ENCODE measurements at places on chromosomes 6 and 20.

- no peaks in the 10 kb centered on the region for H3K4me1 ChIP-seq
- no peaks in the 10 kb centered on the region for H3K36me3 ChIP-seq
- H3K4me3 ChIP-seq, result no peak overlapping the region
Observed at GRCh38 chr20:59578436-59579403, 25.6 kb upstream of the PHACTR3 start.

DNA sequence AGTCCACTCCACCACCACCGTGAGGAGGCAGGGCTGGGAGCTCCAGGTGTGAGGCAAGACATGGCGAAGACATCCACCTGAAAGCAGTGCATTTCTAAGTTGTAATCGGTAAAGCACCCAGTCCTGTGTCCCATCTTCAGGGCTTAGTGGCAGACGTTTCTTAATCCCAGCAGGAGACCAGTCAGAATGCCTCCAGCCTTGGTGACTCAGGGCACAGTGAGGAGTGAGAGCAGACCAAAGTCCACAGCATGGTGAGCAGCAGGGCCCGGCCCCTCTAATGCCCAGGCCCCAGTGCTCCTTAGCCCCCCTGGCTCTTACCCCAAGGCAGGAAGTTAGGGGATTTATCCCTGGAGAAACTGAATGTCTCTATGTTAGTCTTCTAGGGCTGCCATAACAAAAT is 183.9 kb downstream of the SYNDIG1 start:
- H3K36me3 ChIP-seq, result no peaks in the 10 kb centered on the region
- no peak overlapping the region for H3K27ac ChIP-seq
- DNase-seq, result no peak
- no peak overlapping the region for H3K4me3 ChIP-seq

DNA sequence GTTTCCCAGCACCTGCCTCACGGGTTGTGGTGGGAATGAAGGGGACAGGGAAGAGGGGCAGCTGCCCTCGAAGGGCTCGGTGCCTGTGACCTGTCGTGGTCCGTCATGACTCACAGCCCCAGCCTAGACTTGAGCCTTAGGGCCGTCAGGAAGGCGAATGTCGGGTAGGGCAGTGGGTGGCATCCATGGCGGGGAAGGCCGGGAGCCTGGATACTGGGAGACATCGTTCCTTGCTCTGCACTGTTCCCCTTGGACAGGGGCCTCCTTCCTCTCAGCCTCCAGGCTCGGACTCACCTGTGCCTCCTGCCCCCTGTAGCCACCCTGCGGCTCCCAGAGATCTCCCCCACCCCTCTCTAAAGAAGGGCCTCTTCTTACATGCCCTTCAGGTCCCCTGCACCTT is 52.2 kb upstream of the APCDD1L start:
- H3K4me3 ChIP-seq, result no peak overlapping the region
- H3K27ac ChIP-seq, result no peak overlapping the region
- DNase-seq, result peak; percentile 79
- no peaks in the 10 kb centered on the region for H3K27me3 ChIP-seq
- no peaks in the 10 kb centered on the region for H3K4me1 ChIP-seq

- no peaks in the 10 kb centered on the region for H3K4me1 ChIP-seq
- peaks cover 2% of the 10 kb centered on the region for H3K27me3 ChIP-seq
- no peak overlapping the region for H3K27ac ChIP-seq
- H3K4me3 ChIP-seq, result no peak overlapping the region
Observed at GRCh38 chr6:92399911-92400310, 1019.4 kb downstream of the EPHA7 start.

DNA sequence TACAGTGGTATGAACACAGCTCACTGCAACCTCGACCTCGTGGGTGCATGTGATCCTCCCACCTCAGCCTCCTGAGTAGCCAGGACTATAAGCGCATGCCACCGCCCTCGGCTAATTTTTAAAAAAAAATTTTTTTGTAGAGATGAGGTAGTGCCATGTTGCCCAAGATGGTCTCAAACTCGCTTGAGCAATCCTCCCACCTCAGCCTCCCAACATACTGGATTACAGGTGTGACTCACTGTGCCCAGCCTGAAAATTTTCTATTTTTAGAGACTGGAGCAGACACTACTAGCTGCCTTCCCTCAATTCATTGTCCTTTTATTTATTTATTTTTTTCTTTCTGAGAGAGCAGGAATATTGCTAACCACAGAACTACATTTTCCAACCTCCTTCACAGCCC is 20.3 kb upstream of the GTF3C6 start:
- no peaks in the 10 kb centered on the region for H3K36me3 ChIP-seq
- DNase-seq, result no peak
- H3K27me3 ChIP-seq, result no peaks in the 10 kb centered on the region
- H3K4me3 ChIP-seq, result no peak overlapping the region
- H3K4me1 ChIP-seq, result no peaks in the 10 kb centered on the region

DNA sequence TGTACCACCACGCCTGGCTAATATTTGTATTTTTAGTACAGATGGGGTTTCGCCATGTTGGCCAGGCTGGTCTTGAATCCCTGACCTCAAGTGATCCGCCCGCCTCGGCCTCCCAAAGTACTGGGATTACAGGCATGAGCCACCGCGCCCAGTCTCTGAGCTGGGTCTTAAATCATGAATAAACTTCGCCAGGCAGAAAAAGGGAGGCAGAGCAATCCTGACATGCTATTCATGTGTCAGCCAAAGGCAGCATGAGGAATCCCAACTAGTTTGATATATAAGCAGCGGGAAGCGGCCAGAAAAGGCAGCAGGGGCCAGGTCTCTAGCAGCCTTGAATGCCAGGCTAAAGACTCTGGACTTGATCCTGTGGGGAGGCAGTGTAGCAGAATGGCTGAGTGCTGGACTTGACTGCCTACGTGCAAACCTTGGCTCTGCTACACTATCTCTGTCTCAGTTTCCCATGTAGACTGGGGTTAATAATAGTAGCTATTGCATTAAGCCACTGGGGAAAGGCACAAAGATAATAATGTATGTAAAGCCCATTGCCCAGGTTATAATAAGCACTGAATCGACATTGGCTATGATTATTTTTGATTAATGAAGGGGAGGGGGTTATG is 1.8 kb downstream of the PROCR start:
- no peaks in the 10 kb centered on the region for H3K27me3 ChIP-seq
- H3K4me3 ChIP-seq, result no peak overlapping the region
- no peak for DNase-seq
- peaks cover 31% of the 10 kb centered on the region for H3K36me3 ChIP-seq
- H3K4me1 ChIP-seq, result peaks cover 24% of the 10 kb centered on the region

- no peak for DNase-seq
- H3K36me3 ChIP-seq, result peaks cover 12% of the 10 kb centered on the region
- peaks cover 18% of the 10 kb centered on the region for H3K4me1 ChIP-seq
- no peak overlapping the region for H3K4me3 ChIP-seq
Observed at GRCh38 chr20:47509685-47510084, 8.0 kb downstream of the NCOA3 start.

DNA sequence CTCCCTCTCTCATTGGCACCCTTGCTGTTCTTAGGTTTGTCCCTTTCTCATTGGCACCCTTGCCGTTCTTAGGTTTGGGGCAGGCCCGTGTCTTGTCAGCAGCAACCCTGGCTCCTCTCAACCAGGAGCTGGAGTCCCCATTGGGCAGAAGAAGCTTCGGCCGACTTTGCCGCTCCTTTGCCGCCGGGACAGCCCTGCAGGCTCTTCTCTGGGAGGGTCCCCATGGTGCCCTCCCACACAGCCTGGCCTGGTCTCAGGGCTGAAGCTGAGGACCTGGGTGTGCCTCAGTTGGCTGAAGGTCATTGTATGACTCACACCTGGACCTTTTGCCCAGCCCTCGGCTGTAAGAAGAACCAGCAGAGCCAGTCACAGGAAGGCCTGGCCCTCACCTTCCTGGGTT is 59.6 kb downstream of the PPP1R14C start:
- H3K4me1 ChIP-seq, result peaks cover 21% of the 10 kb centered on the region
- no peak for DNase-seq
- H3K27ac ChIP-seq, result peak overlapping the region; percentile 43
- H3K36me3 ChIP-seq, result no peaks in the 10 kb centered on the region
- no peaks in the 10 kb centered on the region for H3K27me3 ChIP-seq
- H3K4me3 ChIP-seq, result no peak overlapping the region

GRCh38 chr6:79713701-79714322 is 82.7 kb downstream of the SH3BGRL2 start:
- H3K36me3 ChIP-seq, result no peaks in the 10 kb centered on the region
- DNase-seq, result no peak
- no peaks in the 10 kb centered on the region for H3K27me3 ChIP-seq
- no peak overlapping the region for H3K27ac ChIP-seq
- H3K4me1 ChIP-seq, result no peaks in the 10 kb centered on the region
- no peak overlapping the region for H3K4me3 ChIP-seq

DNA sequence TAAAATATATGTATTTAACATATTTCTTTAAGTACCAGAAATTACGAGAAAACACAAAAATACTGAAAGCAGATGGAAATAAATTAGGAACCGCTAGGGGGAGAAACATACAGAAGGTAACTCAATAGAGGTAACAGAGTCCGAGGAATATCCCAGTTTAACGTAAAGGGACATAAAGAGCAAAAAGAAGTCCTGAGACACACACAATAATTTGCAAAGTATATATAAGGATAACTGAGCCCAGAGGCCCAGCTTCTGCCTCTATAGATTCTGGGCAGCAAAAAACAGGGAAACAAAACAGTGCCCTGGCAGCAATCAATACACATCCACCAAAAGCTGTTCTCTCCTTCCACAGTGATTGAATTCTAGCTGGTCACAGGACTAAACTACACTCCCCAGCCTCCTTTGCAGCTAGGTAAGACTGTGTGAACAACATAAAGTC is 15.1 kb downstream of the TBC1D32 start:
- peaks cover 4% of the 10 kb centered on the region for H3K4me1 ChIP-seq
- no peak overlapping the region for H3K4me3 ChIP-seq
- H3K27me3 ChIP-seq, result no peaks in the 10 kb centered on the region
- no peak for DNase-seq
- peaks cover 23% of the 10 kb centered on the region for H3K36me3 ChIP-seq
